ENCODE measurements at places on chromosomes 2 and 18.

GRCh38 chr2:151733771-151734672 lies at the start of gene NEB:
Gene NEB (minus strand): TSS chr2:151734476. CDS start chr2:151733156, 1,320 bp downstream.
- DNase-seq = no peak

DNA sequence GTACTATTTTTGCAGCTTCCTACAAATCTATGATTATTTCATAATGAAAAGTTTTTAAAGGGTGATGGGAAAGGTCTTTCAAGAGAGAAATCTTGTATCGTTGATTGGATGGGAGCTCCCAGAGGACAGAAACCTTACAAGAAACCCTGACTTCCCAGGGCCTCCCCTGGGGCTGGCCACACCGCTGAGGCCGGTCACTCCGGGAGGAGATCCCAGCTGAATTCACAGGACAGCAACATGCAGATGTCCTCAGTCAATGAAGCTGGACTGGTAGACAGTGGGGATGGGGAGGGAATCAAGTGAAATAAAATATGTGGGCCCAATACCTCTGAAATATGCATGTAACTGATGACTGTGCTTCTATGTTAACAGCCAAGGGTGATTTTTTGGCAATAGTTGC lies 135.6 kb downstream of the TFCP2L1 start:
- DNase-seq = no peak

DNA sequence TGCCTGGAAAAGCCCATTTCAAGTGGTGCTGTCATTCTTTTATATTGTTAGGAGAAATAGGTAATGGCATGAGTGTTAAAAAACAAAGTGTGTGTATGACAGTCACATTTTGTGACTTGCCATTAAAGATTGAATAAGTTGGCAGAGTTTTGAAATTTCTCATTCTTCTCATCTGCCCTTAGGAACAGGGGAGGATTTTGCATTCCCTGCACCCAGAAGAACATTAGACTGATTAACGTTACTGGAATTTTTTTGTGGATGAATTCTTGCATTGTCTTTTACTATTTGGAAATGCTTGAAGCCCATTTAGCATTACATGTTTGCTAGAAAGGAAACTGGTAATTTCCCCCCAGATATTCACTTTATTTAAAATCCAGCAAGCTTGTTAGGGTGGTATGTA lies 162.2 kb downstream of the BABAM2 start:
- DNase-seq = no peak

DNA sequence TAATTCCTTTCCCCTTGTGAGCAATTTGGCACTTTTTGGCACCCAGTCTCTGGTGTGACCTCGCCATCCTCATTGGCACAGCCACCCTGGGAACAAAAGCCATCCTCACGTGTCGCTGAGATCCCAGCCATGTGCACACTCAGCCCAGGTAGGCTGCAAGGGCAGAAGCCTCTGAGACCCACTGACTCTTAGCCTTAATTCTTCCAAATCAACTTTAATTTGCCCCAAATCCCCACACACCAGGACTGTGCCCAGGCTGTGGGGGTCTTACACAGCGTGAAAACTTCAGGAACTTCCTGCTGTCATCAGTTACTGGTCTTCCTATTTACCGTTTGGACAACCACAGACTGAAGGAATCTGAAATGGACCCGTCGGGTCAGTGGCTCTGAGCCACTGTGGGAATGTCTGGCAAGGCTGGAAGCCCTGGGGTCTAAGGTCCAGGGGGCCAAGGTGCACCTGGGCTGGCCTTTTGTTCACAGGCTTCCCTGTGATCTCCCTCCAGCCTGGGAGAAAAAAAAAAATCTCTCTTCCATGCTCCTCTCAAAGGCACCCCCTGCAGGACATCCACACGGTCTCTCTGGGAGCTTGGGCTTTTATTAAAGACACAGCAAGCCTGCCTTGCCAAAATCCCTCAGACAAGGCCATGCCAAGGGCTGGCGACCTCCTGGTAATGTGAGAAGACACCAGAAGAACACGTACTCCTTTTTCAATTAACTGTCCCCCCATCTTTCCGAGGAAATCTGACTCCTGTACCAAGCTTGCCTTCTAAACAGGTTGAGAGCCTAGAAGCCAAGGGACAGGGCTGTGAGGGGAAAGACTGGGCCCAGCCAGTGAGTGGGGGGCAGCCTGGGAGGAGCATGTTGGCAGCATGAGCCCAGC lies 42.1 kb upstream of the LAPTM4A start:
- DNase-seq = peak; percentile 34

DNA sequence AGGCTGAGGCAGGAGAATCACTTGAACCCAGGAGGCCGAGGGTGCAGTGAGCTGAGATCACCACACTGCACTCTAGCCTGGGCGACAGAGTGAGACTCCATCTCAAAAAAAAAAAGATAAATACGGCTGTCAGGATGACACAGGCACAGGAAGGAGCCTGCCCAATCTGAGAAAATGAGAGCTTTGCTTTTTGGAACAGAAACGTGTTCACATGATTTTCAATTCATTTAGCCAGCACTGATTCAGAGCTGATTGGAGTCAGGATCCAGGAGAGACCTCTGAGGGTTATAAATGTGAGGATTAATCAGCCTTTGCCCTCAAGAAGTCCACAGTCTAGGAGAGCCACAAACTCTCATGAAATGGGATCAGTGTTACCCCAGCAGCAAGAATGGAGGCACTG lies 6.9 kb upstream of the SMAD7 start:
- no peak for DNase-seq

DNA sequence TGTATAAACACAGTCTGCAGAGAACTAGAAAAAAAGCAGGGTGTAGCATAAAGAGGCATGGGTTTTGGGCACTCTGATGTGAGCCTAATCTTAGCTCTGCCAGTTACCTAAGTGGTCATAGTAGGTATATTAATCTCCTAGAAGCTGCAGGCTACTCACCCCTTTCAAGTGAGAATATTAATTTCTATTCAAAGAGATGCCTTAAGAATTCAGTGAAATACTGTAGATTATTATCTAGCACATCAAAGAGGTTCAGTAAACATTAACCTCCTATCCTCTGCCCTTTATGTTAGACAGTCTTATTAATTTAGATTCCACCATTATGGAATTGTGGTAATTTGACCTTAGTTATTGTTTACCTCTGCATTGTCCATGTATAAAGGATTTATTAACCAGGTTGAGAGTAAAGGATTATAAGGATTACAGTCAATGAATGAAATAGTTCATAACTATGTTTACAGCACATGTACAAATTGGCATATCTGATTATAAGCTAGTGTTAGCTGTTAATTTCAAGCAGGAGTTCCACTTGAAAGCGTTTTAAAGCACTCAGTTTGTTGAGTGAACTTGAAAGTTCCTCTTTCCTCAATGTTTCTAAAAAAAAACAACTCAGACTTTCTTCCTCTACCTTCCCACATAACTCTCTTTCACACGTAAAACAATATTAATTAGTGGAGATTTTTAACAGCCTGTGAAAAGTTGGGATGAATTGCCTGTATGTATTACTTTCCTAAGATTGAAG lies 150.6 kb upstream of the EPC2 start:
- DNase-seq = no peak

GRCh38 chr2:62724886-62725711 lies 19.6 kb downstream of the EHBP1 start:
- no peak for DNase-seq

DNA sequence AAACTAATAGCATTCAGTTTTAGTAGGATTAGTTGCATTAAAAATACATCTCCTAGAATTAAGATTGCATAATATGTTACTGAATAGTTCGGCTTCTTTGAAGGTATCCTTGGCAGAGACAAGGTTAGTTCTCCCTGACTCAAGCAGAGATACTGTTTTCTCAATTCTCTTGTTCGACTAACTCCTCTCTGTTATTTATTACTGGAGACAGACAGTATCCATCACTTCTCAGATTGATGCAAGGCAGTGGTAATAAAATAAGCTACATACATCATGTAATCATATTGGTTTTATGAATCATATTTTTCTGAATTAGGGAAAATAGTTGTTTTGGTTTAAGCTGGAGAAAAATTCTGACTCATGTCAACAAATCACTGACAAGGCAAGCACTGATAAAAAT lies 134.8 kb downstream of the SLC8A1 start:
- DNase-seq = no peak

GRCh38 chr2:85276571-85277118 lies 51.1 kb downstream of the TGOLN2 start:
- DNase-seq = no peak

- DNase-seq = no peak
Measured at GRCh38 chr18:24128700-24129099, 10.2 kb upstream of the CABYR start.

DNA sequence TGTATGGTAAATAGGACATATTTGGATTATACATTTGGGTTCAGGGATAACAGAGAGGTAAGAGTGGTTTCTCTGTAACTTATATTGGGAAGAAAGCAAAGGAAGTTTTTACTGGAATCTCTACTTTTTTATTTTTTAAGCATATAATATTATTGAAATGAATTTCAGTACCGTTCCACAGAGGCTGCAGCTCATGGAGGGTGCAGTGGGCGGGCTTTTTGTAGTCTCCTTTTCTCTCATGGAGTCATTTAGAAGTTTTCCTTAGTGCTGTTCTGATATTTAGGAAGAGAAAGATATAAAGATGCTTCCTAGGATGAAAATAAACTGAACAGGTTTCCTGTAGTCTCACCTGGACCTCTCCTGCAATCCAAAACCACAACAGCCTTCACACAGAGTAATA lies 1153.3 kb upstream of the TMEFF2 start:
- DNase-seq = no peak

GRCh38 chr2:240932724-240933047 lies 26.6 kb downstream of the CROCC2 start:
- DNase-seq = no peak

DNA sequence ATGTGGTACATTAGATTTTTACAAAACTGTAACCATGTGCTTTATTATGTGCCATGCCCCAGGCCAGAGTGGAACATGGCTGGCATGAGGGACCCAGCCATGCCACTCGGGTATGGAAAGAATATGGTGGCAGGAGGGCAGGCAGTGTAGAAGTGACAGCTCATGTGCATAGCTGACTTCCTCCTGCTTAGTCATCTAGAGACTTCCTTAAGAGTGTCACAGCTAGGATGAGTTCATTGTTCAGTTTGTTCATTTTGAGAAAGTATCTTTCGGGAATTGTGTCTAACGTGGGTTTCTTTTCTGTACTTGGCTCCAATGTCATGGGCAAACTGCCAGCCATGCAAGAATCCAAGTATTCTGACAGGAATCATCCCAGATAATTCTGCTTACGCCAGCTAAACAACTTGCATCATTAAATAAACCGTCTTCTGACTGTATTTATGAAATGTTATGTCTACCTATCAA lies 94.3 kb upstream of the ITGB6 start:
- DNase-seq = no peak

DNA sequence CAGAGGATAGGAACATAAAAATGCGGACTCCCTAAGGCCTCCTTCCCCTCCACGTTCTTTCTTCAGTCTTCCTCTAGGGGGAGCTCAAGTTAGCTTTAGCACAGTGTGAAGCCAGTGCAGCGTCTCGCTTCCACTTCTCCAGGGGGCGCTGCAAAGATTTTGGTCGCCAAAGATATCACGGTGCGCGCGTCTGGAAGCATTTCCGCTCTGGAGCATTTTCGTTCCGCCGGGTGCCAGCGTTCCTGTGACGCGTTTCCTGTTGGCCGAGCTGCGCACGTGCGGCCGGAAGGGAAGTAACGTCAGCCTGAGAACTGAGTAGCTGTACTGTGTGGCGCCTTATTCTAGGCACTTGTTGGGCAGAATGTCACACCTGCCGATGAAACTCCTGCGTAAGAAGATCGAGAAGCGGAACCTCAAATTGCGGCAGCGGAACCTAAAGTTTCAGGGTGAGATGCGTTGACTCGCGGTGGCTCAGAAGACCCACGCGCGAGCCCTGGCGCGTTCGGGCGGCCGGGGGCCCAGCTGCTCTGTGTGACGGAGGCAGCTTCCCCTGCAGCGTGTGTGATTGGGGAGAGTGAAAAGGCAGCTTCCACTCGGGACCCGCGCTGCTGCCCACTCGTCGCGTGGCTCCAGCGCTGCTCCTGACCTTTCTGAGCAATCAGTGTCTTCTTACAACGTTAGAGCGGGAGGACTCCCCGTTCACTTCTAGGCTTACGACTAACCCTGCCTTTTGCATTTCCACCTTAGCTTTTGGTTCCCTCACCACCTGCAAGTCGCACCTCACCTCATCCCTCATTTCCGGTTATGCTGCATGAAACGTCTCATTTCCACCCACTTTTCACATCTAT lies at the start of gene DDX18:
Gene DDX18 (plus strand): TSS at position 275 of the 848 bp plus-strand sequence. CDS start 87 bp downstream, at position 362.
- peak; percentile 98 for DNase-seq

DNA sequence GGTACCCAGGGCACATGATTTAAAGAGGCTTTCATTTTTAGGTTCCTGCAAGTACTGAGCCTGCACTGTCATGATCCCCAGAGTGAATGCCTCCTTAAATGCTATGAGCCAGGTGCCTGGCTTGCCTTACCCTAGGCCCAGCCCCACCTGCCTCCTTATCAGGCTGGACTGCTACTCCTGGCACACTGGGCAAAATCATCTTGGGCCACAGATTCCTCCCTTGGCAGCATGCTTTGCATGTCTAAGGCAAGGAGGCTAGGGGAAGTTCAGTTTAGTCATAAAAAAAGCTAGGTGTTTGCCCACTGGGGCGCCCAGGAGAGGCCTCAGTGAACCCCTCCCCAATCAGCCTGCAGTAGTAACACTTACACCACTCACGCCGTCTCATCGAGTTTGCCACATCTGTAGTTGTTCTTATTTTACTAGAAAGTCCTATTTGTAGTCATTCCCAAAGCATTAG lies 45.1 kb downstream of the LBH start:
- no peak for DNase-seq

DNA sequence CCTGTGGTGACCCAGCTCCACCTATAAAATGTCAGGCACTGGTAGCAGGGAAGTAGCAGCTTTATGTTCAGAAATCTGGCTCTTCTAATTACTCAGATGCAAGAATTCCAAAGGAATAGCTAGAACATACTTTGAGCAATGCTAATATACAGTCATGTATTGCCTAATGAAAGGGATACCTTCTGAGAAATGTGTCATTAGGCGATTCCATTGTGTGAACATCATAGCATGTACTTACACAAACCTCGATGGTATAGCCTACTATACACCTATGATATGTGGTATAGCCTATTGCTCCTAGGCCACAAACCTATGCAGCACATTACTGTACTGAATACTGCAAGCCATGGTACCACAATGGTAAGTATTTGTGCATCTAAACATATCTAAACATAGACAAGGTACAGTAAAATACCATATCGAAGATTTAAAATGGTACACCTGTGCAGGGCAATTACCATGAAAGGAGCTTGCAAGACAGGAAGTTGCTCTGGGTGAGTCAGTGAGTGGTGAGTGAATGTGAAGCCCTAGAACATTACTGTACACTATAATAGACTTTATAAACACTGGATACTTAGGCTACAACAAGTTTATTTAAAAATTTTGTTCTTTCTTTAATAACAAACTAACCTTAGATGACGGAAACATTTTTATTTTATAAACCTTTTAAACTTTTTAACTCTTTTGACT lies 50.3 kb upstream of the ETAA1 start:
- DNase-seq = no peak

GRCh38 chr2:65070172-65070830 lies 14.1 kb downstream of the CEP68 start:
- DNase-seq = no peak

GRCh38 chr2:77397763-77398162 lies 124.4 kb downstream of the LRRTM4 start:
- no peak for DNase-seq

DNA sequence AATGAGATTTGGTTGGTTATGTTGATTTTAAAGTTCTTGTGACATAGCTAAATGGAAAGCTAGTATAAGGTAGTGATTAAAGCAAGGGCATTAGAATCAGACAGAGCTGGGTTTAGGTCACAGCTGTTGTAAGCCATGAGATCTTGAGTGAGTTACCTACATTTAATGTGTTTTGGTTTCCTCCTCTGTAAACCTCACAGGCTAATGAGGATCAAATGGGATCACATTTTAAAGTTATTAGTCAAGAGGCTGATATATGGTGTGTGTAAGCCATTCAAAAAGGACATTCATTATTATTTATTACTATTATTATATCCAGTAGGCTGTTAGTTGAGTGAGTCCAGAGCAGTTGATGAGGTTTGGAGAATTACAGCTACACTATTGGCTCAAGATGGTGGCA lies 416.2 kb downstream of the IRS1 start:
- DNase-seq = no peak

All from neural crest cell (in vitro differentiated cells).